Activated CD4-positive, CD25-positive, alpha-beta regulatory T cell (primary cell): ENCODE measurements at places on chromosomes 3 and 15.
A peak's percentile ranks its signal among the peaks of the same experiment; 100 is the strongest.

DNA sequence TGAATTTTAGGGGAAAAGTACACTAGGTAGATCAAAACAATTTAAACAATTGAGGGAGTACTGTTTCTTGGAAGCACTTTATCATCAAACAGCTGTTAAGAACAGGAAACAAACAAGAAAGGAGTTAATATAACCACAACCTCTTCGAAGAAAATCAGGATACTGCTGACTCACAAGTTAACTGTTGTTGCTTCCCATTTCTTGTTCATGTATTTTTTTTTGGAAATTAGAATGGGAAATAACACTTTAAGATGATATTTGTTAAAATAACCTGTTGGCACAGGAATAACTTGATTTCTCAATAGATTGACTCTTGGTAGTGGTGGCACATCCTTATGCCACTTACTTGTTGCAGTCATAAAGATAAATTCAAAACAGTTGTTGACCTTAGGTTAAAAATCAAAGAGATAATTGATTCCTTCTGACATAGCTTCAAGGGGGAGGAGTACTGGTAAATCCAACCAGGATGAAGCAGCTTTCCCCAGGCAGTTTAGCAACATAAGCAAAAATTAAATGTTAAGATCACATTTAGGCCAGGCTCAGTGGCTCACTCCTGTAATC is 3.3 kb downstream of the BNIP2 start:
- no peak for DNase-seq

GRCh38 chr3:126343649-126344035 is 13.6 kb downstream of the KLF15 start:
- DNase-seq, result no peak

GRCh38 chr3:25648107-25648535 is 16.6 kb downstream of the TOP2B start:
- DNase-seq, result peak; percentile 81

DNA sequence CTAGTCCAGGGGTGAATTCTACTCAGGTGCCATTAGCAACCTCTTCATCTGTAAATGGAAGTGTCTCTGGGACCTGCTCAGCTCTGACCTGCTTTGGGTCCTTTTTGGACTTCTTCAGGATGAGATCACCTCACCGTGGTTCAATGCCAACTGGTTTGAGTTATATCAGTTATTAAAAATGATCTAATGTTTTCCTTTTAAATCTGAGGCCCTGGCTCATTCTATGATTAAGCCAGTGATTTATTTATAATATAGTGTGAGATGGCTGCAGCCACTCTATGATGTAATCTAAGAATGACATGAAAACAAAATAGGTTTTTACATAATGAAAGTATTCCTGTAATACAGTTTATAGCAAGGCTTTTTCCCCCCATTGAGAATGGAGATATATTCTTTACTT is 79.4 kb downstream of the LPP start:
- no peak for DNase-seq

- no peak for DNase-seq
Observed at GRCh38 chr3:190339130-190339529, 16.9 kb upstream of the CLDN1 start.

DNA sequence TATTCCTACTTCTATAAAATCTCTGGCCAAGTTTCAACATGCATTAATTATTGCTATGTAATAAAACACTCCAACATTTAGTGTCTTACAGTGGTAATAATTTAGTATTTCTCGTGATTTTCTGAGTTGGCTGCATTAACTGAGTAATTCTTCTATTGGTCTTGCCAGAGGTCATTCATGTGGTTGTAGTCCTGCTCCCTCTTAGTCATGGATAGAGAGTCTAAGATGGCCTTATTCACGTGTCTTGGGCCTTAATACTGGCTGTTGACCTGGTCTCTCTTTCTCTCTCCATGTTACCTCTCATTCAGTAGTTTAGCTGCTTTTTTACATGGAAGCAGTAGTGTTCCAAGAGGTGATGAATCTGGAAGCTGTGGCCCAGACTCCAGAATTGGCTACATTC is 140.1 kb upstream of the ZBTB20 start:
- no peak for DNase-seq

DNA sequence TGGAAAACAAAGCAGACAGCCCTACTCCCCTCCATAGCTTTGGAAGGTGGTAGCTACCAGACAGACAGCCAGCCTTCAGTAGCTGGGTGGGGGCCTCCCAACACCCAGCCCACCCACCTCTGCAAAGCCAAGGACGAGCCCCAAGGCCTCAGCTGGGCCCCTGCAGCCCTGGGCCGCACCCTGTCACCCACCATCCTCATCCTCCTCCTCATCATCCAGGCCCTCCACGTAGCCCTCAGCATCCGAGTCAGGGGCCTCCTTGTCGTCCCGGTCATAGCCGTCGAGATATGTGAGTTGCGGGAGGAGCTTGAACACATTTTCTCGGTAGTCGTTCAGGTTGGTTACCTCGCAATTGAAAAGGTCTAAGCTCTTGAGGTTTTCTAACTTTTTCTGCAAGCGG is 36.5 kb downstream of the ANP32A start:
- DNase-seq, result no peak

DNA sequence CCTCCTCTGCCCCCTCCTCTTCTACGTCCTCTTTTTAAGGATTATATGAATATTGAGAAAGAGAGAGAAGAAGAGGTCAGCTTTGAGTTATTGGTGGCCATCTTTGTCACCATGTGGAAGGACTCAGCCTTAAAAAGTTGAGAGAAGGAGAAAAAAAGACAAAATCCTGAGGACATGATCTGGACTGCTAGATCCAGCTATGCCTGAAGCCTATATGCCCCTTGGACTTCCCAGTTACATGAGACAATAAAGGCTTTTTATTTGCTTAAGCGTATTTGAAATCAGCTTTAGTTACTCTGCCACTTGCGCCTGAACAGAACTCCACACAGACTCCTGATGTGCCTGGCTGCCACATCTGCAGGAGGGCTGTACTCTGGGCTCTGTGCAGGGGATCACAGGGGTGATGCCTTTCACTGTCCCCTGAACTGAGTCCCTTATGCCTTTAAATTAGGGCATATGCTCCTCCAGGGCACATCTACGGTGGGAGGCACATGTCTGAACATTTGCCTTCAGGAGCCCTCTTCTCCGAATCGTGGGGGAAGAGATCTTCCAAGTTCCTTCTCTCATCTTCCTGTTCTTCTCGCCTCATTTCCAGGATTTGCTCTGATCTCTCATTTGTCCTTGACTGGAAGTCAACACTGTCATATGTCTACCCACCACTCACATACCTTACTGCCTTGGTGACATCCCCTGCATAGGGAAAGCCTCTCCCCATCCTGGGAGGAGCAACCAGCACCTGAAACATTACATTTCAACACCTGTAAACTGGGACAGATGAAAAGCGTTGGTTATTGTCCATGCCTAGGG is 14.0 kb upstream of the PLA2G4E start:
- DNase-seq, result no peak

DNA sequence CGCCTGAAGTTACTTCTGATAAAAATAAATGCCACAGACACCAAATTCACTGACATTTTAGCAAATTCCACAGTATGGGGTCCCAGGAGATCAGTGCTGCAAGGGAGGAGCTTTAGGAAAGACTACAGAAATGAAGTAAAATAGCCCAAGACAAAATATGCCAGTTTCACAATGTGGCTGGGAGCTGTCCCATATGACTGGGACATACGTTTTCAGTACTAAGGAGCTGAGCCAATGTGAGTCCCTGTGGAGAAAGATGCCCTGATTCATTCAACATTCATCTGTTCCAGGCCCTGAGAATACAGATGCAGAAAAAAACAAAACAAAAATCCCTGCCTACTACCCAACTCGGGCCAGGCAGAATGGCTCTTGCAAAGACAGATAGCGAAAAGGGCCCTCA is 63.4 kb upstream of the FAM174B start:
- no peak for DNase-seq

DNA sequence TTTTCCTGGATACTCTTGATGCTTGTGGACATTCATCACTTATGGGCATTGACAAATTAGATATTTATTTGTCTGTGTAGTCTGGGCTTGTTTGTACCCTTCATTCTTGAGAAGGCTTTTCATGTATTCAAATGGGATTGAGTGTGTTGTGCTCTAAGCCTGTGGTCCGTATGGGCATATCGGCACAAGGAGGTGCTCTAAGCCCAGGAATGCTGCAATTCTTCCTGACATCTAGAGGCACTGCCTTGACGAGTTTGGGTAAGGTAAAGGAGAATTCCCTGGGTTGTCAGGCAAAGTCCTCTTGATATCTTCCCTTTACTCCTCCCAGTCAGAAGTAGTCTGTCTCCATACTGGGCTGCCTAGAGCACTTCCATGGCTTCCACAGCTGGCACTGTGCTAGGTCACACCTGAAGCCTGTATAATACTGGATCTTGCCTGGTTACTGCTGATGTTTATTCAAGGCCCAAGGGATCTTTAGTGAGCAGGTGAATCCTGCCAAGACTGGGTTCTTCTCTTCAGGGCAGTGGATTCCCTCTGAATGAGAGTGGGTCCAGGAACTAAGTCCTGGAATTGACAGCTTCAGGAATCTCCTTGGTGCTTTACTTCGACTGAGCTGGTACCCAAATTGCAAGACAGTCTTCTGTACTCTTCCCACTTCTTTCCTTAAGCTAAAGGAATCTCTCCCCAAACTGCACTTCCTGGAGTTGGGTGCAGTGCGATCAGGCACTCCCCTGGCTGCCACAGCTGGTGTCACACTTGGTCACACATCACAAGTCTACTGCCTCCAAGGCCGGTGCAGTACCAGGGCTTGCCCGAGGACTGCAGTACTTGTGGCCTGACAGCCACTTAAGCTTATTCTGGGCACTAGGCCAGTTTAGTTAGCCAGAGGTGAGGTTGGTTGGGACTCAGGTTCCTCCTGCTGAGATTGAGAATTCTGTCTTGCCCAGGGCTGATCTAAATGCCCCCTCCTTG is 46.0 kb downstream of the GALK2 start:
- DNase-seq, result no peak

- DNase-seq, result no peak
Observed at GRCh38 chr3:62378921-62379320, 5.6 kb upstream of the FEZF2 start.

- DNase-seq, result no peak
Observed at GRCh38 chr3:72560846-72561675, 287.2 kb downstream of the SHQ1 start.

DNA sequence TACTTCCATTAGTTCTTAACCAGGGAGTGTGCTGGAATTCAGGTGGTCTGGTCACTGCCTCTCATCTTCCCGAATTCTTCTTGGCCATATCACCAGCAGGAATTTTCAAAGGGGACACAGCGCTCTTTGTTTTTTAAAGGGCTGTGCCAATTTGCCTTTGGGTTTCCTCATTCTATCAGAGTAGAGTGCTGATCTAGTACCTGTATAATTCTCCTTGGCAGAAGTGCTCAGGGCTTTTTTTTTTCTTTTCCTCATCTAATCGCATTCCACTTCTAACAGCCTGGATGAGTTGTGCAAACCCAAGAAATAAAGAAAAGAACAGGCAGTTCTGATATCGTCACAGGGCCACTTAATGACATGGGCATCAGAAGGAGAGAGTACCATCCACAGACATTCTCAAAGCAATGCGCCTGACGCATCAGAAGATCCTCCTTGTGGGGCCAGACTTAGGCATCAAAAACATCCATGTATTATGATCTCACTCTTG is 121.0 kb downstream of the ASB7 start:
- DNase-seq, result no peak

- no peak for DNase-seq
Observed at GRCh38 chr3:74469151-74469550, 145.3 kb downstream of the CNTN3 start.

GRCh38 chr15:65027593-65027992 is 1.8 kb downstream of the MTFMT start:
- DNase-seq, result no peak

- DNase-seq, result no peak
Observed at GRCh38 chr15:22887157-22887951, 48.9 kb downstream of the NIPA2 start.

- DNase-seq, result no peak
Observed at GRCh38 chr3:28924744-28925360, 356.0 kb upstream of the RBMS3 start.

- DNase-seq, result no peak
Observed at GRCh38 chr15:60656481-60656880, 177.5 kb upstream of the ICE2 start.

DNA sequence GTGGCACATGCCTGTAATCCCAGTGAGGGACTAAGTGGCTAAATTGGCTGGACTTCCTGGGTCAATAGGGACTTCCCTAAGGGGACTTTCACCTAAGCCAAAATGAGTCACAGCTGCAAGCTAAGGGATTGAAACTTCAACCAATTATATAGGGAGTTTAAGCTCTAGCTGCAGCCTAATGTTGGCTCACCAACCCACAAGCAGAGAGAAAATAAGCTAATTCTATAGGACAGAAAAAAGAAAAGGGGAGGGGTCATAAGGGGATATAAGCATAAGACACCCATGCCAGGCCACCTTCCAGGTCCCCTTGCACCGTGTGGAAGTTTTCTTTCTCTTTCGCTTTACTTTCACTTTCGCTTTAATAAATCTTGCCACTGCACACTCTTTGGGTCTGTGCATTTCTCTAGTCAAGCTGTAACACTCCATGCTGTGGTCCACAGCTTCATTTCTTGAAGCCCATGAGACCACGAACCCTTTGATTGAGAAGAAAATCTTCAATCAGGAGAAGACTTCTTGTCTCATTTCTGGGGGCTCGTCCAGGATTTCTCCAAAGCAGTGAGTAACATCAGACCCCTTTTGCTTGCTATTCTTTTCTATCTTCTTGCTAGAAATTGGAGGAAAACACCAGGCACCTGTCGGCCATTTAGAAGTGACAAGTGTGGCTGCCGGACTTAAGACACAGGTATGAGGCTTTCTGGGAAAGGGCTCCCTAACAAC is 192.3 kb downstream of the IGSF11 start:
- no peak for DNase-seq

DNA sequence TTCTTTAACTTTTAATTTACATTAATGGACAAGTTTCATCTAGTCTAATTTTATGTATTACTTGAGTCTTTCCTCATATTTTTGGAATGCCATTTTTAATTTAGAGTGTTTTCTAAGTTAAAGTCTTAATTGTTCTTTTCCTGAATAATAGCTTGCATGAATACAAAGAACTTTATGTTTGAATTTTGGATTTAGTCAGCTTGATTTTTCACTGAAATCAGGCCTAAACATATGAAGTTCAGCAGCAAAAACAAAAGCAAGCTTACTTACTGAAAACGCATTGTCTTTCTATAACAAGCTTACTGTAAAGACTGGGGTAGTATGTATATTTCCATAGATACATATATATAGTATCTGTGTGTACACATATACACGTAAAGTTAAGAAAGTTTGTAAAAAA is 126.0 kb downstream of the ZBTB20 start:
- DNase-seq, result no peak
